ENCODE measurements at places on chromosomes 3 and 15.

GRCh38 chr15:96703794-96704550 lies 373.5 kb downstream of the NR2F2 start:
- DNase-seq = no peak

DNA sequence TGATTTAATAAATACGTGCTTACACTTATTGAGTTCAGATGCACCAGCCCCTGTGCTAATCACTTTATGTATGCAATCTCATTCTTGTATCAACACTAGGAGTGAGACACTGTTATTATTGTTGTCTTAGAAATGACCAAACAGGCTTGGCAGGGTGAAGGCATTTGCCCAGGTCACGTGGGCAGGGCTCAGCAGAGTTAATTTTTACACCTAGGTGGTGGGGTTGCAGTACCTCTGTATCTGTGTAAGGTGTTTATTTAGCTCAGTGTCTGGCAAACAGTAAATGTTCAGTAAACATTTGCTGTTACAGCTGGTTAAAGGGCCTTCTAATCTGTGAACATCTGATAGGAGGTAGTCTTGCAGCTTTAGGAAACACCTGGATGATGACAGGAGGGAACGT lies 200.0 kb downstream of the CACNA2D3 start:
- DNase-seq = no peak

DNA sequence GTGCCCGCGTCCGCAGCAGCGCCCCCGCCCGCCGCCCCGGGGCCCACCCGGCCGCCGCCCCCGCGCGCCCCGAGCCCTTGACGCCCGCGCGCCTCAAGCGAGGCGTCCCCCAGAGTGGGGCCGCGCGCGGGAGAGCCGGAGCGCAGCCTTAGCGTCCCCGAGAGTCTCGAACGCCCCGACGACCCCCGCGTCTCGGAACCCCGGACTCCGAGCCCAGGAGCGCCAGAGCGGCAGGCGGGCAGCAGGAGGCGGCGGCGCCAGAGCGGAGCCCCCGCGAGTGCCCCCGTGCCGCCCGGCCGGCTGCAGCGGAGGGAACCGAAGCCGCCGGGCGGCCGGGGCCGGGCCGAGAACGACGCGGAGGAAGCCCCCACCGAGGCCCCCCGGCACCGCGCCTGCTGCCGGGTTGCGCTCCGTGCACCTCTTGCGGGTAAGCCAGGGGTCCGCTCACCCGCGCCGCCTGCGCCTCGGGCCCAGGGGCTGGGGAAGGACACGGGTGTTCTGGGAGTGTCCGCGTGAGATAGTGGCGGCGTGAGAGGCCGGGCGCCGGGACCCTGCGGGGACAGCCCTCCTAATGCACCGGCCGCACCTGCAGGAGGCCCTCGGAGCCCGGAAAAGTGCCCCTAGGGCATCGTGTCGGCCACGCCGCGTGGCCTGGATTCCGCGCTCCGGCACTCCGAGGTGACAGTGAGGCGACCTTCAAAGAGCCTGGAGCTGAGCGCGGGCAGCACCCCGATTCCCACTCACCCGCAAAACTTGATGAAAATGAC lies 52.0 kb upstream of the ULK4 start:
- DNase-seq = peak; percentile 70

DNA sequence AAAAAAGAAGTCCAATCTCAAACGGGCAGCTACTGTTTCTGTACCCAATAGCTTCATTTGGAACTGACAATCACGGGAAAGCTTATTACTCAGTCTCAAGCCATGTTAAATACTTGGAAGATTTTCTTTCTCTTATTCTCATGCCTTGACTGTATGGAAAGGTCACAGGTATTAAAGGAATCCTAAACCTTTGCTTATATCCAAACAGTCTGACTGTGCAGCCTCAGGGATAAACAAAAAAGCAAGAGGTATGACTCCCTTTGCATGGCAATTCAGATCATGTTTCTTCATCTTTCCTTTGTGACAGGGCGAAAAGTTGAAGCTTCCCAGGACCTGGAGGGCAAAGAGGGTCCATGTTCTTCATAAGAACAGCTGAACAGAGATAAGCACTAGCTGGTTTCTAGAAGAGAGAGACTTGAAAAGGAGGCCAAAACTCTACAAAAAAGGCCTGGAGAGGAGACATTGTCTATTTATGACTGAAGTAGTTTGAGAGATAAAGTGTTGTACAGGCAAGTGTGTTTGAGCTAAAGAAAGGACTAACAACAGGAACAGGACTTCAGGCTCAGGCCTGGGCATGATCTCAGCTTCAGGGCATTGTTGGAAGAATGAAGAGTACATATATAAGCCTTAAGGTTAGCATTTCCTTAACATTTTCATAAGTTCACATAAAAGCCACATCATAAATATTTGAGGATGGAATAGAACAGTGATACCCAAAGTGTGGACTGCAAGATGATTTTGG lies 231.0 kb upstream of the THRB start:
- DNase-seq = no peak

DNA sequence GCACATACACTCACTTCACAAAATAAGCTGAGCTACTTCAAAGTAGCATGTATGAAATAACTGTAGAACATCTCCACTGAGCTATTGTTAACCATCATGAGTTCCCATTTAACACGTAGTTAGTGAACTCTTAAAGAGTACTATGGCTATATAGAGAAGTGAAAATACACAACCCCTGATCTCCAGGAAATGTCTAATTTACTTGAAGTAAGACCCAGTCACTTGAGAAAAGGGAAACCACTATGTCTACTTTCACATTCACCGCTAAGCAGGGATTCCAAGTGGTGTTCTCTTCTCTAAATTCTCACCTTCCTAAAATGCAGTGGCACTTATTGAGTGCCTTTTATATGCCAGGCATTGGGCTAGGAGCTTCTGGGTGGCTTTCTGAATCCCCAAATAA lies 35.0 kb upstream of the COLQ start:
- no peak for DNase-seq

GRCh38 chr3:188055388-188055787 lies 98.6 kb upstream of the LPP start:
- no peak for DNase-seq

GRCh38 chr3:108125550-108126071 lies 34.8 kb upstream of the CD47 start:
- DNase-seq = no peak

- no peak for DNase-seq
These were observed 117.6 kb downstream of the IL5RA start for GRCh38 chr3:2992534-2992933.

- DNase-seq = no peak
These were observed 226.0 kb upstream of the TPM1 start for GRCh38 chr15:62816342-62817069.

Measured in left forelimb (tissue), 1 donor.